ENCODE measurements at places on chromosomes 2 and 18. TPM values are rescaled to one million over a fixed set of nuclear protein-coding genes. Genes with fewer than 3 reads are reported as not detected.

GRCh38 chr18:26526128-26526965 lies 22.0 kb downstream of the KCTD1 start:
- DNase-seq = no peak

GRCh38 chr2:133241224-133241571 lies 327.1 kb downstream of the NCKAP5 start:
- no peak for DNase-seq

DNA sequence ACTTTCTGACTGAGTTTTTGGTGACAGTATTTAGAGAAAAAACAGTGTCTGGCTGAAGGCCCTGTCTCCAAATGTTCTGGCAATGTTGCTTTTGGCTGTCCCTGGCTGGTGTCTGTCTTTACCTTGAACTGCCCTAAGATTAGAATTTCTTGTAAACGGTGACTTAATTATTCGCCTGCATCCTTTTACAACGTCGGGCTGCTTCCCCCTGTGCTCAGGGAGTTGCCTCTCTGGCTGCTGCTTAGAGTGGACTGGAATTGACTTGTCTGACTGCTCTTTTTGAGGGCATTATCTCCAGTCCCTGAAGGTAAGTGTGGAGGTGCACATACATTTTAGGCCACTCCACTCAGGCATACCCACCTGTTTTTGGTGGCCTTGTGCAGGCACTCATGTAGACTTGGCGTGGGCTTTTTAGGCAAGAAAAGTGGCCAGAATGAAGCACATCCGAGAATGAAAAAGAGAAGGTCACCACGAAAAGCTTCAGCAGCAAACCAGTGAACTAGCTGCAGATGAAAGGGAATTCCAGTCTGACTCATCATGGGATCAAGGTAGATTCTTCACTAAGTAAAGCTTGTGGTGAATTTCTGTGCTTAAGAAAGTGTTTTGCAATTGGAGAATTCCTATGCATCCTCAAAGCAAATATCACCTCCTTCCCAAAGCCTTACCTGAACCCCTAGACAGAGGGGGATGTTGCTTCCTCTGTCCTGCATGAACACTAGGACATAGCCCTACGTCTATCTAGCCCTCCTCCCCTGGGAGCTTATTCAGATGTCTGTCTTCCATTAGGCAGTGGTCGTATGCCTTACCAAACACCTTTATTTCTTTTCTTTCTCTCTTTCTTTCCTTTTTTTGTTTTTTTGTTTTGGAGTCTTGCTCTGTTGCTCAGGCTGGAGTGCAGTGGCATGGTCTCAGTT lies 230.3 kb upstream of the TRIB2 start:
- DNase-seq = no peak

DNA sequence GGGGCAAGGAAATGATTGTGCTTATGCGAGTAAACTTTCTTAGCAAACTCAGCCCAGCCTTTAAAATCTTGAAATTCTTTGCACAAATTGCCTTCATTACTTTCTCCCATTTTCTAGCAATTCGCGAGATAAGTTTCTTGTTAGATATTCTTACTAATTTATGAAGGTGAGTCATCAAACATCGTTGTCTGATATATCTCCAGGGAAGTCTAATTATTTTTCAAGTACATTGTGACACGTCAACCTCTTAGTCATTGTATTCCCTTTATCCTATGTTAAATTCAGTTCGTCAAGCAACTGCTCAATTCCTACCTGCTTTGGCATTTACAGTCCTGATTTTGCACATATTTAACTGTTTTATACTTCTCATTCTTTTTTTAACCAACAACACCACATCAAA lies 854.5 kb upstream of the CRIM1 start:
- no peak for DNase-seq

GRCh38 chr2:31213601-31214443 lies 3.5 kb downstream of the CAPN14 start:
- DNase-seq = no peak

The GBX2 gene
- polyA plus RNA-seq = 0.68 TPM

GRCh38 chr18:45409971-45410370 lies 205.3 kb upstream of the SLC14A2 start:
- no peak for DNase-seq

DNA sequence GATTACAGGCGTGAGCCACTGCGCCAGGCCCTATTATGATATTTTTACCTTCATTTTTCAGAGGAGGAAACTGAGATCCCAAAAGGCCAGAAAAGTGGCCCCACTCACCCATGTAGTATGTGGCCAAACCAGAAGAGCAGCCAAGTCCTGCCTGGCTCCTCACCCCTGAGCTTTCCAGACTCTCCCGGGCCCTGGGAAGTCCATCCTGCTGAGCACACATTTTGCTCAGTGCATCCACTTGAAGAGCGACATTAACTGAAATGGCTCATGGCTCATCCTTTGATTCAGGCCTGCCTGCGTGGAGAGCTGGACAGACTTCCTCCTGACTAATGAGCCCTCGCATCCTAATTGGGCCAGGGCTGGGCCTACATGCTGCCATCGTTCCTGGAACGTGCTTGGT lies 9.5 kb upstream of the NGEF start:
- no peak for DNase-seq

The SLC9A4 gene
- 6.1 TPM for polyA plus RNA-seq

DNA sequence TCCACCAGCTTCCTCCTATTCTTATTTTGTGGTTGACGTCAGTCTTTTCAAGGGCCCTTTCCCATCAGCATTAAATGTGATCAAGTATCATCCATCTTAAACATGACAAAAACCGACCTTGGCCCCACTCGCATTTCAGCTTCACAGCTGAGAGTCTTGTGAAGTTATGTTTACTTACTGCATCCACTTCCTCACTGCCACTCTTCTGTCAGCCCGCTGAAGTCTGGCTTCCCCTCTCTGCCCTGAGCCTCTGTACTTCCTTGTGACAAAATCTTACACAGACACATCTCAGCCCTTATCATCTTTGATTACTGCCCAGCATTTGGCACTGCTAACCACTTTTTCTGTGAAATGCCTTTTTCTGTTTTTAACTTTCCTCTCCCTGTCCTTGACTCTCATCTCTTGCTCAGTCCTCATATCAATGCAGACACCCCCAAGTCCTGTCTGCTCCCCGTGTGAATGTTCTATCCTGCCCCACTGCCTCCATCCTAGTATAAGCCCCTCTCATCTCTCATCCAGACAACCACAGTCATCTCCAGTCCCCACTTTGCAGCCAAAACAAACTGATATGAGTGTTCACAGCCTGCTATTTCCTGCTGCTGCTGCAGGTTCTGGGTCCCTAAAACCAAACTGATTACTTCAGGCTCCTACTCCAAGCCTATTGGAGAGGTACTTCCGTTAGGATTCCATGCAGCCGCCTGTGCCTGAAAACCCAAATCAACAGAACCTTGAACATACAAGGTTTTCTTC lies 31.4 kb downstream of the FOSL2 start:
- no peak for DNase-seq

- DNase-seq = no peak
These were observed 56.5 kb upstream of the EDAR start for GRCh38 chr2:109045505-109045904.

The METTL4 gene
- polyA plus RNA-seq = 18.3 TPM

GRCh38 chr2:98588880-98589431 lies 19.4 kb downstream of the COA5 start:
- DNase-seq = no peak

GRCh38 chr2:33927756-33928155 lies 328.7 kb upstream of the FAM98A start:
- DNase-seq = no peak

DNA sequence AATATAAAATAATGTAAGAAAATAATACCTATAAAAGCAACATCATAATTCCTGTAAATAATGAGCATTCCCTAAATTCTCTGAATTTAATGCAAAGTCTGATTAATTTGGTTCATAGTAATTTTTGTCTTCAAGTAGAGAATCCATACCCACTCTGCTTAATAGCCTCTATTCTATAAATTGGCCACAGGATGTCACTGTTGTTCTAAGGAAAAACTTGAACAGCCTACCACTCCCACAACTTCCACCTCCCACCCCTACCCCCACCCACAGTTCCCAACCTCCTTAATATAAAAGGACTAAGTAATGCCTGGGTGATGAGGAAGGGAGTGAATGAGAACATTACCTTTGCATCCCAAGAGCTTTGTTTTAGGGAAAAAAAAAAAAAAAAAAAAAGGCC lies 27.2 kb upstream of the BBS5 start:
- DNase-seq = no peak

DNA sequence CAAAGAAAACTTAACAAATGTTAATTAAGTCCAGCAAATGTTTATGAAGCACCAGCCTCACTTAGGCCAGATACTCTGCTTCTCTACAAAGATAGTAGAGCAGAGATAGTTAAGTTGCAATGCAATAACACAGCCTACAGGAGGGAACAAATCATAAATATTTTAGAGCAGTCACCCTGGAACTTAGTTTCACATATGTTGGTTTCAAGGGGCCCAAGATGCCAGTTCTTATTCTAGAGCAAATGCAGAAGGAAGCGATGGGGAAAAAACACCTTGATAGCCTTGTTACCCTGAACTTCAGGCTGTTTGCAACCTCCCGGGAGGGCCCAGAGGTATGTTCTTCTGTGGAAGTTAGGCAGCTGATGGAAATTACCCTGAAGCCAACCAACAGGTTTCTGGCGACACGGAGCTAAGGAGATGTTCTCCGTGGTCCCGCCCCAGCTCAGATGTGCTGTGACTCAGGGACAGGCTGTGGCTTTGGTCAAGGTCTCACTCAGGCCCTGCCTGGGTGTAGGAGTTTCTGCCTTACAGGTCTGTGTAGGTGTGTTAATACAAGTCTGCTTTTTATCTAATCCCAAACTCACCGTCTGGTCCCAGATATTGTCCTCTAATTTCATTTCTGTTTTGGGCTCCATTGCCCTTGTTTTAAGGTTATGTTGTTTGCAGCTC lies 3.8 kb downstream of the CTIF start:
- no peak for DNase-seq

The RGPD4 gene
- 0.04 TPM for polyA plus RNA-seq

- no peak for DNase-seq
These were observed 35.3 kb downstream of the RAB31 start for GRCh38 chr18:9743200-9744016.

The GRB14 gene
- polyA plus RNA-seq = 51.9 TPM

DNA sequence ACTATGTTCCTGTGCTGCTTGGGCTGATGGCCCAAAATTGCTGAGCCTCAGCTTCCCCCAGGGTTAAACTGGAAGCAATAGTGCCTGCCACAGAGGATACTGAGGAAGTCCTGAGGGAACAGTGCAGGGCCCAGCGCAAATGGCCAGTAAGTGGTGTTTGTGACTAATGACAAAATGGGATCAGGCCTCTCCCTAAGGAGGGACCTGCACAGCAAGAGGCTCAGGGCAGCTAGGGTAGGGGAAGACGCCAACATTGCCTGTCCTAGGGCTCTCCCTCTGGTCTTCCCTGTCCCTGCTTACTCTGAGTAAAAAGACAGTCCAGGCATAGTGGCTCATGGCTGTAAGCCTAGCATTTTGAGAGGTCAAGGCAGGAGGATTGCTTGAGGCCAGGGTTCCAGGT lies 37.8 kb downstream of the INO80C start:
- DNase-seq = no peak

The C2orf74 gene
- 46.1 TPM for polyA plus RNA-seq

The TEKT4 gene
- polyA plus RNA-seq = 0.44 TPM

- no peak for DNase-seq
These were observed 193.3 kb upstream of the VWC2L start for GRCh38 chr2:214217599-214217998.

GRCh38 chr2:134623796-134624195 lies 95.0 kb downstream of the TMEM163 start:
- DNase-seq = no peak

GRCh38 chr18:79404567-79404910 lies 8.8 kb downstream of the NFATC1 start:
- no peak for DNase-seq

The POTEC gene
- polyA plus RNA-seq = 0.10 TPM

The ARHGAP15 gene
- 5.8 TPM for polyA plus RNA-seq

The ZRANB3 gene
- polyA plus RNA-seq = 9.0 TPM

DNA sequence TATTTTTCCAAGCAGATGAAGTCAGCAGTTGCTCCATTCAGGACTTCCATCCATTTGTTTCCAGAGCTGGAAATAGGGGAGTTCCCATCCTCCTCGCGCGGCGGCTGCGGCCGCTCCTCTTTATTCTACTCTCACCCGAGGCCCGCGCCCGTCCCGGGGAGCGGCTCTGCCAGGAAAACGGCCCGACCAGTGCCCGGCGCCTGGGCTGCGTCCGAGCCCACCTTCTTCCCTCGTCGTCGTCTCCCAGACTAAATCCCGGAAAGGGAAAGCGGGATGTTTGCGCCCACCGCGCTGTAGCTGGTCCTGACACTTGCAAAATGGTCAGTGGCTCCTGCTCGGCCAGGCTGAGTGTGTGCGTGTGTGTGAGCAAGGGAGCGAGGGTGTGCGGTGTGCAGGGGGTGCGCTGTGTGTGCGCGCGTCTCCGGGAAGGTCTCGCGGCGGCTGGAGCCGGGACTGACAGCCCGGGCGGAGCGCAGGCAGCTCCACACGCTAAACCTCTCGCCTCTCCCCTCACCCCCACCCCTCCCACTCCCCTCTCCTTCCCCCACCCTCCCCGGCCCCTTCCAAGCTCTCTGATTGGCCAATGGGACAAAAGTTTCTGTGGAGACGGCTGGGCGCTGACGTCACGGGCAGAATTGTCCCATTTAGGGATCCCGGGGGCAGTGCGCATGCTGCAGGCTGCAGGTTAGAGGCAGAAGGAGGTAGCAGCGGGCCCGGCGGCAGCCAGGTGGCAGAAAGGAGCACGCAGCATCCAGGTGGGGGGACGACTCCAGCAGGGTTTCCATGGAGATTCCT lies at the start of gene NOL4:
TSS of gene NOL4 (minus strand) at position 491 of the 795 bp plus-strand sequence. CDS start 1,660 bp downstream, outside the sequence.
- peak; percentile 62 for DNase-seq

The HOXD9 gene
- 86.4 TPM for polyA plus RNA-seq

The RGPD8 gene
- 2.6 TPM for polyA plus RNA-seq

The RIT2 gene
- polyA plus RNA-seq = not detected

The CAVIN2 gene
- 59.3 TPM for polyA plus RNA-seq

DNA sequence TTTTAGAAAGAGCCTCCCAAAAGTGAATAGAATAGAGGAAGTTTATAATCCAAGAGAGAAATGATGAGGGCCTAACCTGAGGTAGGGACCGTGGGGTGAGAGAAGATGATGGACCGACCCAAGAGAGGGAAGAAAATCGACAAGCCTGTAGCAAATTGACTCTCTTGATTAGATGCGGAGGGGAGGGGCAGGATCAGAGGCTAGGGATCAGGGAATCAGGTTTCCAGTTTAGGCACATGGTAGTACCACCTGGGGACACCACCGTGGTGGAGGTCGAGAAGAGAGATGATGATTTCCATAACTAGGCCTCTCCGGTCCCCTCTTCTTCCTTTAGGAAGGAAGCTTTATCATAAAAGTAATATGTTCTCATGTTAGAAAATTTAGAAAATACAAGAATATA lies 108.7 kb upstream of the ALPP start:
- DNase-seq = no peak

The TUBB8B gene
- polyA plus RNA-seq = not detected

DNA sequence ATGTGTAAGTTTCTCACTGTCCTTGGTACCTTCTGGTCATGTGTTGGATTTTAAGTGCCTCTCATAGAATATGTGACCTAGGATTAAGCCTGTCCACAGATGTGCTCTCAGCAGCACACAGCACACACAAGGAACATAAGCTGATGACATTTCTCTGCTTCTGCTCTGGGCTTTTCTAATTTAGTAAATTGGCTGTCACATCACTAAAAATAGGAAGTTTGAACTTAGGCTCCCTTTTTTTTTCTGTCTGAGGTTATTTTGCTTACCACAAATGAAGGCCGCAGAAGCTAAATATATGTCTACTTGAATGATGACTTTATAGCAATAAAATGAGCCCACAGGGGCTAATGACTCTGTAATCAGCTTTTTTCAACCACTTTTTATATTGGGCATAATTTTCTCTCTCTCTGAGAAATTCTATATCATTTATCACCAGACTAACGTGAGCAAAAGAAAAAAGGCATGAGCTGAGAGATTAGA lies 150.2 kb upstream of the KLHL14 start:
- no peak for DNase-seq
